ENCODE measurements at places on chromosomes 11 and 22. TPM values are rescaled to one million over a fixed set of nuclear protein-coding genes. Genes with fewer than 3 reads are reported as not detected.

TSGA10IP gene
- polyA plus RNA-seq: 0.68 TPM

- no peak for DNase-seq
Measured at GRCh38 chr11:60950933-60951605, 907 bp downstream of the SLC15A3 start.

MIOX gene
- not detected for polyA plus RNA-seq

GRCh38 chr22:50341977-50342650 lies 1.0 kb upstream of the PPP6R2 start:
- DNase-seq: peak; percentile 95

B4GAT1 gene
- 170 TPM for polyA plus RNA-seq

DNA sequence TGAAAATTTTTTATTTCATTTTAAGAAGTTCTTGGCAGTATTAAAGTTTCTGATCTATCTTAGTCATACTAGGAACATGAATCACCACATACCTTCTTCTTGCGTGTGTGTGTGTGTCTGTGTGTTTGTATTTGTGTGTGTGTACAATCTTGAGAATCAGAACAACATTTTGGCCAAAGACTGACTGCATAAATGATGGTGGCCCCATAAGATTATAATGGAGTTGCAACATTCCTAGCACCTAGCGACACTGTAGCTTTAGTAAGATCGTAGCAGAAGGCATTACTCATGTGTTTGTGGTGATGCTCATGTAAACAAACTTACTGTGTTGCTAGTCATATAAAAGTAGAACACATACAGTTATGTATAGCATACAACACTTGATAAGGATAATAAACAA lies 205.4 kb downstream of the FAM76B start:
- no peak for DNase-seq

FGF3 gene
- not detected for polyA plus RNA-seq

DNA sequence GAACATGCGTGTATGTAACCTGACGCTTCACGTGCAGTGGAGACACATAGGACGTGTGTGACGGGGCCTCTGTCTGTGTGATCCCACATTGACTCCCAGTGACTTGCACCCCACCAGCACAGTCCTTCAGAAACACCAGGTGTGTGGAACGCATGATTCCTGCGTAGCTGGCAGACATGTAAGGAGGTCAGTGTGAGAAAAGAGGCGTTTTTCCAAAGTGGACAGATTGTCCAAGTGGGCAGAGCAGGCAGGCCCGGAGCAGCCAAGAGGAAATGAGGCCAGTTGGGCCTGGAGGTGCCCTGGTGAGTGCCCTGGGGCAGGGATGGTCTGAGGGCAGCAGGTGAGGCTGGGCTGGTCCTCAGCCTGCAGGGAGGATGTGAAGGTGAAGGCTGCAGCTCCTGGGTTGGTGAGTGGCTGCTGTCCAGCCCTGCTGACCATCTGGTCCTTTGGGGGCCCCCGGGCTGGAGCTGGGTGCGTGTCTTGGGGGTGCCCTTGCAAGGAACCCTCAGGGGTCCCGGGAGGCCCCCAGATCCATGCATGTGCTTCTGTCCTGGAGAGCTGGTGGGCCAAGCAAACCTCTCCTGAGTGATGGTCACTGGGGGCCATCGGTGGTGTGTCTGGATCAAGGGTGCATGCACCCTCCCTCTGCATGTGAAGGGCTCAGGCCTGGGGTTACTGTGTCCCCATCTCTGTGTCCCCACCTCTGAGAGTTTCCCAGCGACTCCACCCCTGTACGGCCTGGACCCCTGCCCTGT lies 26.6 kb downstream of the SHANK3 start:
- DNase-seq: no peak

DNA sequence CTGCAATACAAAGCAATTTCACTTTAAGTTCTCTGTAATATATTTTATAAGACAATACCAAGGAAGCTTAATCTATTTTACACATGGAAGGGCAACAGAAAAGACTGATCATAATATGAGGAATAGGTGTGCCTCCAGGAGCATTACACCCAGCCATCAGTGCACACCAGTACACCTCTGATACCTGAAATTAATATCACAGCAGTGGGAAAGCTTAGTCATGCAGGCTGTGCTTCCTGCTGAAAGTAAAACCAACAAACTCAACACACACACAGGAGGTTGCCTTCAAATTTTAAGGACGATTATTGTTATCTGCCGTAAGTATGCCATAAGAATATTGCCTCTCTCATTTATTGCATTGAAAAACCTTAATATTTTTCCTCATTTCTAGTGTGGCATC lies 1119.1 kb upstream of the TENM4 start:
- DNase-seq: no peak

- DNase-seq: peak; percentile 48
Measured at GRCh38 chr22:25970374-25970911, 198.8 kb upstream of the SEZ6L start.

DNA sequence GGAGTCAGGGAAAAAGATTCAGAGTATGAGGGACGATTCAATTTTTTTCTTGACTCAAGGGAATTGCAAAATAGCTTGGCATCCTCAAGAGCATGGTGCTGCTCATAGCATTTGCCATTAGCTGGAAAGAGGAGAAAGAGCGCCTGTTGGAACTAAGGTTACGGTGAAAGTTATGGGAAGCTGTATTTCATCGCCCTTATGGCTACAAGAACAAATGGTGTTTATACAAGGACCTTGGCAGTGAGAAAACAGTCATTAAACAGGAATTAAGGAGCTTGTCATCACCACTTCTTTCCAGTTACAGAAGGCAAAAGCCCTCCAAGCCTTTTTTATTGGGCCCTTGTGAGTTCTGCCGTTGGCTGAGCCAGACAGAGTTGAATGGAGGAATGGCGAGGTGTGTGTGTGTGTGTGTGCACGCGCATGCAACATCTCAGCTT lies 74.2 kb downstream of the ALX4 start:
- DNase-seq: no peak

CYP2R1 gene
- polyA plus RNA-seq: 19.3 TPM
